Endodermal cell (in vitro differentiated cells): ENCODE measurements at places on chromosomes 6 and 20.

GRCh38 chr20:10433014-10433622 is 904 bp downstream of the MKKS start:
- DNase-seq: peak; percentile 52

- peak; percentile 78 for DNase-seq
Measured at GRCh38 chr6:13615792-13616120, 621 bp downstream of the NOL7 start.

DNA sequence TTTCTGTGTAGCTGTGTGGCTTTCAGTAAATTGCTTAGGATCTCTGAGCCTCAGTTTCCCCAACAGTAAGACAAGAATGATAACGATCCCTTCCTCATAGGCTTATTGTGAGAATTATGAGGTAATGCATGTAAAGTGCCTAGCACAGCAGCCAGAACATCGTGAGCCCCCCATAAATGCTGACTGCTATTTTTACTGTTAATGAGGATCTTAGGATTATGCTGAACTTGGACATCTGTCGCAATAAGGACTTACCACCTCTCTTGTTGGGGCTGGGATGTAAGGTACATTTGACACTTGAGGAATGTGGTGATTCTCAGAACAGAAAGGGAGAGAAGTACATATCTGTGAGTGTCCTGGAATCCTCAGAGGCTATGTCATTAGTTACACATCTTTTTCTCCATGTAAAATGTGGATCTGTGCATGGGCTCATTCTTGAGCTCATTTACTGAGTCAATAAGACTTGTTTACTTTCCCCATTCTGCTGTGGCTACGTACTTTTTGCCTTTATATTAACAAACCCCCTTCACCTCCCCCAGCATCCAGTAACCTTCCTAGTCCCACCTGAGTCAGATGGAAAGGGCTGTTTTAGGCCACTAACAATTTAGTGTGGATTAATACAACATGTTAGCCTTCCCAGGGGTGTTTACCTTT is 64.4 kb upstream of the PLEKHG1 start:
- no peak for DNase-seq

GRCh38 chr20:21520702-21521595 is 7.1 kb upstream of the NKX2-2 start:
- peak; percentile 87 for DNase-seq

DNA sequence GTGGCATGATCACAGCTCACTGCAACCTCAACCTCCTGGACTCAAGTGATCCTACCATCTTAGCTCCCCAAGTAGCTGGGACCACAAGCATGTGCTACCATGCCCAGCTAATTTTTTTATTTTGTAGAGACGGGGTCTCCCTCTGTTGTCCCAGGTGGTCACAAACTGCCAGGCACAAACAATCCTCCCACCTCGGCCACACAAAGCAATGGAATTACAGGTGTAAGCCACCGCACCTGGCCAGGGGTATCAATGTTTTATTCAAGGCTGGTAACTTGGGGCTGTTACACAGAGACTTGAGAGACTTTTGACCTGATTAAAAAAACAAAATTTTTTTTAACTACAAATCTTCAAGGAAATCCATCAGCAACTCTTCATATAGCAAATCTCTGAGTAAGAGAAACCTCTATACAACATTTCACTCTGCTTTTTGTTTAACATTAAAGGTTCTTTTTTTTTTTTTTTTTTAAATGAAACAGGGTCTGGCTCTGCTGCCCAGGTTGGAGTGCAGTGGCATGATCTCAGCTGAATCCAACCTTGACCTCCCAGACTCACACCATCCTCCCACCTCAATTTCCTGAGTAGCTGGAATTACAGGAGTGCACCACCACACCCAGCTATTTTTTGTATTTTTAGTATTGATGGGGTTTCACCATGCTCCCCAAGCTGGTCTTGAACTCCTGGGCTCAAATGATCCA is 5.9 kb downstream of the EIF2S2 start:
- DNase-seq: no peak

GRCh38 chr6:150118203-150118602 is 24.6 kb upstream of the PPP1R14C start:
- DNase-seq: no peak

DNA sequence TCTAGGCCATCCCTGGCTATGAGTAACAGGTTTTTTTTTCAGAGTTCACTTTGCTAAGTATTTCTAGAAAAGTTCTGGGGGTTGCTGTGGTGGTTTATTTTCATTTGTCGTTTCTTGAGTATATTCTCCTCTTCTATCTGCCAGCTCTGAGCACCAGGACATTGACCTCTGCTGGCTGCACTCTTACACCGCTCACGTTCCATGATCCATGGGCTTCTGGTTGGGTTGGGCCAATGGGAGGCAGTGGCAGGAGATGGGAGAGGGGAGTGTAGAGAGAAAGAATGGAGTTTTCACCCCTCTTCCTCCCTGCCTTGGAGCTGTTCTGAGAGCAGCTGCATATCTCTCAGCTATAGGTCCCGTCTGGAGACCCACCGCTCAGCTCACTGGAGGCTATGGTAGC is 161.0 kb upstream of the ATXN1 start:
- DNase-seq: no peak

- no peak for DNase-seq
Measured at GRCh38 chr6:73285674-73286283, 22.8 kb upstream of the KHDC1 start.

- DNase-seq: no peak
Measured at GRCh38 chr6:111258615-111259088, 171.3 kb downstream of the SLC16A10 start.
